ENCODE measurements at places on chromosomes 13 and 19. TPM values are rescaled to one million over a fixed set of nuclear protein-coding genes. Genes with fewer than 3 reads are reported as not detected.

The ZNF541 gene
- 0.19 TPM for polyA plus RNA-seq

The DACT3 gene
- polyA plus RNA-seq: 29.1 TPM

The ZNF222 gene
- polyA plus RNA-seq: 9.9 TPM

The IL11 gene
- 1.0 TPM for polyA plus RNA-seq

The CDADC1 gene
- polyA plus RNA-seq: 13.0 TPM

The OSCAR gene
- 0.15 TPM for polyA plus RNA-seq

The DNAAF3 gene
- polyA plus RNA-seq: 8.1 TPM

The RINL gene
- polyA plus RNA-seq: 7.5 TPM

DNA sequence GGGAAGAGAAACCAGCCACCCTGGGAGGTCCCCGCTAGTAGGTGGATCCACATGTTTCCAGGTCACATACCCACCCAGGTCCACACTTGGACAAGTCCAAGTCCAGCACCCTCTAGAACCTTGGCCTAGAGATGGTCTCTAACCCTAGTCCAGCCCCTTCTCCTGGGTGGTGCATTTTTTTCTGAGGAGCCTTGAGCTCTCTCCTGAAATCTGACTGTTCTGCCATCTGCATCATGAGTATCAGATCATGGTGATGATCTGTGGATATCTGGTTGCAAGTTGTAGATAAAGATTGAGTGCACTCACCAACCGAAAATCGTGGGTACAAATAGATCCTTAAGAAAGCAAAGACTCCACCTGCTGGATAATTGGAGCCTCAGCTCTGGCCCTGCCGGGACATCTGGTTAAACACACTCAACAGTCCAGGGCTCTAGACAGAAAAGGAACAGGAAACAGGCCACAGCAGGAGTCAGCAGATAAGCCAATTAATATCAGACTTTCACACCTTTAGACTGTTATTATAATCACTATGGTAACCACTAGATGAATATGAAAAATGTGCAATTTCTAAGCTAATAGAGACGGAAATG, 41.1 kb downstream of the GPR12 start:
- DNase-seq: no peak

DNA sequence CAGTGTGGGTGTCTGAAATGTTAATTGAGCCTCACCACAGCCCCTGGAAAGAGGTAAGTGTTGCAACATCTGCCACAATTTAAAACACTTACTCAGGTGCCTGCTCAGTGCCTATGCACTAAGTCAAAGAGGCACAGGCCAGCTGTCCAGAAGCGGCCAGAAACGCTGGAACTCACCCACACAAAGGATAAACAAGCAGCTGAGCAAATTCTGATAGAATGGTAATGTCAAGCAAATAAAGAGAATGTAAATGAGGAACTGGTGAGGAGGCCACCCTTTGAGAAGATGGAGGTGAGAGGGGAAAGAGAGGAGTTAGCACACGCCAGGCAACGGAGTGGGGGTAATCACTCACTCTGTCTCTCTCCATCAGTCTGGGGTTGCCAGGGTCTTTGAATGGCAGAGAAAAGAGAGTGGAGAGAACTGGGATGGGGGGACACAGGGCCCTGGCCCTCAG, 67.7 kb upstream of the SERP2 start:
- DNase-seq: no peak

DNA sequence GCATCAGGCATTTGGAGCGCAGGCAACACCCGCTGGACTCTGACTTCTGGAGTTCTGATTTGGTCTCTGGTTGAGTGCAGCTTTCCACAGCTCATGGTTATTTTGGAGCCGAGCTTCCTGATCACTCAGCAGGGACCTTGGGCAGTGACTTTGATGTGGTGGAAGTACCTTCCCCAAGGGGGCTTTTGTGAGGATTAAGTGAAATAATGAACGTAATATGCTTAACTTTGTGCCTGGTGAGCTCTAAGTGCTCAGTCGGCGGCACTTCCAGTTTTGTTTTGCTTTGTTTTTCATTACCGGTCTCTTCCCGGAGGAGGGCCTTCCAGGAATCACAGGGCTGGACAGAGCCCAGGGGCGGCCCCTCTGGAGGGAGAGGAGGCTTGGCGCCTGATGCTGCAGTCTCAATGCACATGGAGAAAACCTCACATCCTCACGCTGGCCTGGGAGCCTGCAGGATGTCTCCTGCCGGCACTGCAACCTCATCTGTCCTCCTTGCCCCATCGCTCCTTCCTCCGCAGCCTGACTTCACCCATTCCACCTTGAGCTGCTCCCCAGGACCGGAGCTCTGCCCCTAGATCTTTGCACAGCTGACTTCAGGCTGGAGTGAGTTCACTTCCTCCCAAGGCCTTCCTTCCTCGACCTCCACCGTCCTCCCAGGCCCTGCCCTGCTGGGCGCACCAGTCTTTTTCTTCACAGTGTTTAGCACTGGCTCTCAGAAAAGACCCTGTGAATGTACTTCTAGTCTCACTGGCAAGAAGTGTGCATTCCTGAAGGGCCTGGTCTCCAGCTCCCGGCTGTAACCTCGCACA, 1.5 kb downstream of the PLEKHF1 start:
- no peak for DNase-seq

DNA sequence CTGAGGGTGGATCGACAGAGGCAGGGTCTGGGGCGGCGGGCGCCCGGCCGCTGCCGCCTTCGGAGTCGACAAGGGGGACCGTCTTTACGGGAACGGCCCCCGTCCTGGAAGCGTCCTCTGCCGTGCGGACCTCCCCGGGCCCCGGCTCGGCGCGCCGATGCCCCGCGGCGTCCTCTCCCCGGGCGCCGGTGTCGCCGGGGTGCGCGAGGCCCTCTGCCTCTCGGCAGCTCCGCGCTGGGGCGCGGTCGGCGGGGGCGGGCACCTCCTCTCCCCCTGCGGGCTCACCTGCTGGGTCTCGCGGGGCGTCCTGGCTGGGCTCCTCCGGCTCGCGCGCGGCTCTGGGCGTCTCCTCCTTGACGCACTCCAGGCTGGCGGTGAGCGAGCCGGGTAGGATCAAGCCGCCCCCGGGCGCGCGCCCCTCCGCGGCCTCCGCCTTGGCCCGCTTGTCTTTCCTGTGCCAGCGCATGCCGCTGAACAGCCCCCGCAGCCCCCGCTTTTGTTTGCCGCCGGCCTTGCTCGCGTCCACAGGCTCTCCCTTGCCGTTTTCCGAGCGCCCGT, 1.5 kb downstream of the AMER2 start:
- no peak for DNase-seq

GRCh38 chr19:46862974-46863632, 2.3 kb downstream of the ARHGAP35 start:
- no peak for DNase-seq

GRCh38 chr19:5292453-5292821, 48.2 kb downstream of the PTPRS start:
- DNase-seq: no peak

All from right renal pelvis (tissue), 4 donors.